T-helper 1 cell (primary cell): ENCODE measurements at places on chromosomes 2 and 18.

GRCh38 chr2:43948370-43948769 lies 47.4 kb downstream of the LRPPRC start:
- DNase-seq = no peak

DNA sequence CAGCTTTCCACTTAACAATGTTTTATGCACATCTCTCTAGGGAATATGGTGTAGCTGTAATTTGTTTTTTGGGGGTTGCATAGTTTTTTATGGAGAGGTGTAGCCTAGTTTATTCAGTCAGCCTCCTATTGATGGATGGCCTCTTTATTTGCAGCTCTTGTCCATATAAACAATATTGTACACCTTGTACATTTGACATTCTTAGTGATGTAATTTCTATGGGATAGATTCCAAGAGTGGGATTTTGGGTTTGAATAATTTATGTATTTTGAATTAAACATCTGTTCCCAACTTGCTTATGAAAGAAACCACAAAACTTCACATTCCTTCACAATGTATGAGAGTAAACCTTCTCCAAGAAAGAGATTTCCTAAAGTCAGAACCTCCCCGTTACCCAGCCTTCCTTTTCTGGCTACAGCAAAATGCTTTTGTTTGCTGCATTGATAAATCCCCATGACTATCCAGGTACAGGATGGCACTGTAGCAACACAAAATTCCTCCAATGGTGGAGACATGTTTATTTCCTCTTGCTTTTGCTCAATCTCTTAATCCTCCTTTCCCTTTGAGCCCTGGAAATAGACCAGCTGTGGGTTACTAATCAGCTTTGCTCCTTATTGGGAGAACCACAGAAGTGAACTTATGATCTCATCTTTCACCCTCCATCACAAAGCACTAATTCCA lies 58.4 kb upstream of the GALR1 start:
- no peak for DNase-seq

GRCh38 chr2:24342110-24342910 lies 18.0 kb downstream of the ITSN2 start:
- no peak for DNase-seq

- DNase-seq = no peak
Observed at GRCh38 chr2:9722451-9722850, 91.7 kb upstream of the YWHAQ start.

GRCh38 chr2:72848436-72849137 lies 22.8 kb upstream of the EXOC6B start:
- no peak for DNase-seq

- peak; percentile 89 for DNase-seq
Observed at GRCh38 chr2:10120158-10120876, 2.2 kb upstream of the RRM2 start.
